ENCODE measurements at places on chromosomes 3 and 15.

DNA sequence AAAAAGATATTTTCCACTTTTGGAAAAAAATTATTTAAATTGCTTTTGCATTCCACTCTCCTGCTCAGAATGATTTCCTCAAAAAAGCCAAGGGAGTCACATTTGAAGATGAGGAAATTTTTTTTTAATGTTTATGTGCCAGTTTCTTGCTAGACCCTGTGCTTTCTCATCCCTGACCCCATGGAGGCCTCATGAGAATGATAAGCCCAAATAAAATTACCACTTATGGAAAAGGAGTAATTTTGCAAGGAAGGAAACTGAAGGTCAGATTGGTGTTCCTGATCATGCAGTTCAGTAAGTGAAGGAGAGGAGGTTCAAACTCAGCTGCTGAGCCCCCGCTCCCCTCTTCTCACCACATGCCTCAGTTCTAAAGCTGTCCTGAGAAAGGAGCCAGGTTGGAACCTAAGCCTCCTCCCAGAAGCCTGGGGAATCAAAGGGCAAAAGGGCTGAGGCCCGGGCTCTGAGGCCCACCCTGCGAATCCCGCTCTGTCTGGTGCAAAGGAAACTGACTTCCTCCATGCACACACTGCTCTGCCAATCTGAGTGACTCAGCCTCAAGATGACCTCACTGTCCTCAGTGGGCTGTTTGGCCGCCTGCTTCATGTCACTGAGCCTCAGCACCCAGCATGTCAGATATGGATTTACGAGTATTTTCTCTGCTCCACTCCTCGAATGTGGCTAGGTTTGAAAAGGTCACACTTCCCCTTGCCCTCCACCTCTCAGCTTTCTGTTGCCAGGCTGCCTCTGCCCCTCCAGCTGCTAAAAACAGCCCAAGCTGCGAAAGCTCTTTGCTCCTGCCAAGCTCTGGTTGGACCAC, 56.9 kb upstream of the FLNB start:
- no peak for DNase-seq

DNA sequence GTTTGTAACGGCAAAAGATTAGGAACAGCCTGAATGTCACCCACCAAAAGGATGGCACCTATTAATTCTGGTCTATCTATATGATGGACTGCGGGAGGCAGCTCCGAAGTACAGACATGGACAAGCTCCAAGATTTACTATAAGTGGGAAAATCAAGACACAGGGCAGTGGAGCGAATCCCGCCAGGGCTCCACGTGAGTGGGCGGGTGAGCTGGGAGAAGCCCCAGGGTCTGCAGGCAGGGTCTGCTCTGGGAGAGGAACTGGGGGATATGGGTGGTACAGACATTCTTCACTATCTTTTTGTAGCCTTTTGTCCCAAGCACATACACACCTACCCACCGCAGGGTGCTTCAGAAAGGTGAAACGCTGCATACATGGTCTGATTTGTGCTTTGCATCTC, 38.2 kb upstream of the SPTBN5 start:
- no peak for DNase-seq

DNA sequence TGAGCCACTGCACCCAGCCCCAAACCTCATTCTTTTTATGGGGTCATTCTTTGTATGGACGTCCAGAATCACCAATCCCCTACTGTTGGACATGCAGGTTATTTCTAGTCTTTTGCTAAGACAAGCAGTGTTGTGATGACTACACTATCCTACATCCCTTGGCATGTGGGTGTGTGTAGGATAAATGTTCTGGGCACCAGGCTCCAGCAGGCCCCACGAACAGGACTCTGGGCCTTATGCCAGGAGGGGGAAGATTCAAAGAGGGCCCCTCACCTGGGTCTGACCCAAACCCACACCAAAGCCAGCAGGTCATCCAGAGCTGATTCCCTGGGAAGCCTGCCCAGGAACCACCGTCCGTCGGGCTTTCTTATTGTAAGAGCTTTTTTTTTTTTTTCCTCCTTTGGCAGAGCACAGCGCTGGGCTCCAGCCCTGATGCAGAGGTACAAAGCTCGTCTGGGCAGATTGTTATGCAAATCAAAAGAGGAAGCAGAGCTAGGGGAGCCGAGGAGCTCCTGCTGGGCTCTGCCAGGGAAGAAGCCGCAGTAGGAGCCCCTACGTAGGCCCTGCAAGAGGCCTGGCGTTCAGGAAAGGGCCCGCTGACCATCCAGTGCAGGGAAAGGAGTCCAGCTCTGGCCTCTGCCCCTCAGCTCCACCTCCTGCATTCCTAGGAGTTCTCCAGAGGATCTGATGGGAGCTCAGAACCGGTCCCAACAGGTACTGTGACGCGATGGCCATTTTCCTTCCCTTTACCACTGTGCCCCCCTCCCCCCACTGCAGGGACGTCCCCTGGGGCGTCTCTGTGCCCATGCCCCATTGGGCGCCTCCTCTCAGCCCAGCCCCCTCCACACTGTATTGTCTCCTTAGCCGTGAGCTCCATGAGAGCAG, 29.0 kb upstream of the FURIN start:
- DNase-seq: no peak

GRCh38 chr15:80163217-80163616, 10.4 kb downstream of the FAH start:
- DNase-seq: no peak

GRCh38 chr3:169161011-169161410, 502.5 kb downstream of the MECOM start:
- DNase-seq: no peak

DNA sequence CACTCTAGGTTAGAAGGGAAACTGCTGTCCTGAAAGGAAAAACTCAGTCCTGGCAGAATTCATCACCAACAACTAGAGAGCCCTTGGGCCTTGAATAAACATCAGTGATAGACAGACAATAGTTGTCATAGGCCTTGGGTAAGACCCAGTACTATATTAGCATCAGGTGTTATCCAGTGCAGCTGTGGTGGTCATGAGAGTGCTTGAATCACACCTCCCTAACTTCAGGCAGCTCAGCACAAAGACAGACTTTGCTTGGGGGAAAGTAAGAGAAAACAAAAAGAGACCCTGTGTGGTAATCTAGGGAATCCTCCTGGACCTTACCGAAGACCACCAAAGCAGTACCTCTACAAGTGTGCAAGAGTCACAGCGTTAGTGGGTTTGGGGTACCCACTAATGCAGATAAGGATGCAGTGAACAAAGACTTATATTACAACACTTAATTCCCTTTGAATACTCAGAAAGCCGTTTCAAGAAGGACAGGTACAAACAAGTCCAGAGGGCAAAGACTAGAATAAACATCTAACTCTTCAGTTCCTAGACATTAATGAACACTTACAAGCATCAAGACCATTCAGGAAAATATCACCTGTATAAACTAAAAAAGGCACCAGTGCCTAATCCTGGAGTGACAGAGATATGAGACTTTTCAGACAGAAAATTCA, 332.3 kb upstream of the EPHA3 start:
- DNase-seq: no peak

- peak; percentile 26 for DNase-seq
These were observed 74.5 kb downstream of the TLE3 start for GRCh38 chr15:70023064-70023768.

- no peak for DNase-seq
These were observed 26.4 kb downstream of the PRKCD start for GRCh38 chr3:53187430-53187829.

- DNase-seq: no peak
These were observed 23.8 kb upstream of the ZNF148 start for GRCh38 chr3:125398952-125399351.

- no peak for DNase-seq
These were observed 88.7 kb upstream of the IQSEC1 start for GRCh38 chr3:13161771-13162535.

DNA sequence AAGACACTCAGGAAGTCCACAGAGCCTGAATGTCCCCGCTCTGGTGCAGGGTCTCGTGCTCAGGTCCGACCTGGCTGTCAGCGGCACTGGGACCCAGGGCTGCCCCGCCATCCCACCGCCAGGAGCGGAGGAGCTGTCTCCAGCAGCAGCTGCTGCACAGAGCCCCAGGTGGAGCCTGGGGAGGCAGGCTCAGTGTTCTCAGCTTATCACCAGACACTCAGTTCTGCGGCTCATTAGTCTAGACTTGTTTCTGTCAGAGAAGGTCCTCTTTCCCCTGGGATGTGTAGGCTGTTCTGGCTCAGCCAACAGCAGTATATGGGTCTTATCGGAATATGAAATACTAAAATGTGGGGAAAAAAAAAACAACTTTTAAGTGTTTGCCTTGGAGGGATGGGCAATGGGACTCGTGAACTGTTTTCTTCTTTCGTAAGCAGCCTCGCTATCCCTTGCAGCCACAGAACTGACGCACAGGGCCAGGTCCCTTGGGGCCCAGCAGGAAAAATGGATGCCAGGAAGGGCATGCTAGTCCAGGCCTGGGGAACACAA, 75.9 kb downstream of the KLF13 start:
- DNase-seq: no peak

DNA sequence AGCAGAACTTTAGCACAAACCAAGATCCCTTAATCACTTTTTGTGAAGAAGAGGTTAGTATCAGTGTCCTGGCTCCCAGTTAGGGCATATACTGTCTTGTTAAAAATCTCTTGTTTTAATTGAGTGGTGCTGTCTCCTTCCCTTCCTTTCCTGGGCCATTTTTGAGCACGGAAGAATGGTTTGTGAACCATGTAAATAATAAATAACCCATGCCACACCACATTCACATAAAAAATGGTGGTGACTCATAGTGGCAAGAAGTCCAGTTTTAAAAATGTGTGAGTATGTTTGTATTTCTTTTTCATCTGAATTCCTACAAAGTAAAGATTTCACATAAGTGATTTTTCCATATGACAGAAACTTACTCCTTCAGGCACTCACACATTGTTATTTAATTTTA, 59.1 kb upstream of the SPRED1 start:
- no peak for DNase-seq

- no peak for DNase-seq
These were observed 538.6 kb downstream of the NR2F2 start for GRCh38 chr15:96869122-96869521.

DNA sequence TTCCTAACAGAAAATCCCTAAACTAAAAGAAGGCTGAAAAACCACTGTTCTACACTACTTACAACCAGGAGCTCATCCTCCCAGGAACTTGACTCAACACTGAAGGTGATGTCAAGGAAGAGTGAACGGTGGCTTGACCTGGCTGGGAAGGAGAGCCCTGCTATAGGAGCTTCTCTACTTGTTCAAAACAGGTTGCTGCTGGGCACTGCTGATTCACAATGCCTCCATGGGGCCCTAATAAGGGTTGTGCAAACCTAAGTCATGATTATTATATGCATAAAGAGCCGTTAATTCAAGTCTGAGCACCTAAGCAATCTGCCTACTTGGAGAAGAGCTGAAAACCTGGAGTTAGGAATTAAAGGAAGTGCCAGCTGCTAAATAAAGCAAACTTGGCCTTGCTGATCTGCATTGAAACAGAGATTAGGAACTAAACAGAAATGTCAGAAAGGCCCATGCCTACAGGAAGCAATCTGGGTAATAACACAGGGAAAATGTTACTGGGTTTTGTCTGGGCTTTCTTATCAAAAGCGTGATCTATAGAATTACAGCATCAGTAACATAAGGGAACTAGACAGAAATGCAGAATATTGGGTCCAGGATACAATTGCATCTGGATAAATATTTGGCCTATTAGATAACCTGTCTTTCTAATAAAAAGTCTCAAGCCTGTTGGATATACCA, 243.2 kb downstream of the NEK10 start:
- no peak for DNase-seq

- DNase-seq: no peak
These were observed 25.1 kb downstream of the FSTL1 start for GRCh38 chr3:120425572-120426250.

DNA sequence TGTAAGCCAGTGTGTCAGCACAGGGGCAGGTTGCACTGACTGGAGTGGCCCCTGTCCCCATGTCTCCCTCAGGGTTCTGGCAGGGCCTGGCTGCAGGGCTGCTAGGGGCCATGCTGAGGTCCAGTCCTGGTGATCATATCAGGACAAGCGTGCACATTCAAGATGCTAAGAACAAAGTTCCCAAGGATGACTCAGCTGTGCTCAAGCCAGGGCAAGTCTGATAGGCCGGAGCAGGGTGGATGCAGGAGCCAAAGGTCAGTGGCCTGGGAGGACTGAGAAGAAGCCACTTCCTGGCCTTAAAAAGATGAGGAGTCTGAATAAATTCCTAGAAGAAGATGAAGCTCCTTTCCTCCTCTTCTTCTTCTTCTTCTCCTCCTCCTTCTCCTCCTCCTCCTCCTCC, 353.2 kb downstream of the AGBL1 start:
- no peak for DNase-seq

DNA sequence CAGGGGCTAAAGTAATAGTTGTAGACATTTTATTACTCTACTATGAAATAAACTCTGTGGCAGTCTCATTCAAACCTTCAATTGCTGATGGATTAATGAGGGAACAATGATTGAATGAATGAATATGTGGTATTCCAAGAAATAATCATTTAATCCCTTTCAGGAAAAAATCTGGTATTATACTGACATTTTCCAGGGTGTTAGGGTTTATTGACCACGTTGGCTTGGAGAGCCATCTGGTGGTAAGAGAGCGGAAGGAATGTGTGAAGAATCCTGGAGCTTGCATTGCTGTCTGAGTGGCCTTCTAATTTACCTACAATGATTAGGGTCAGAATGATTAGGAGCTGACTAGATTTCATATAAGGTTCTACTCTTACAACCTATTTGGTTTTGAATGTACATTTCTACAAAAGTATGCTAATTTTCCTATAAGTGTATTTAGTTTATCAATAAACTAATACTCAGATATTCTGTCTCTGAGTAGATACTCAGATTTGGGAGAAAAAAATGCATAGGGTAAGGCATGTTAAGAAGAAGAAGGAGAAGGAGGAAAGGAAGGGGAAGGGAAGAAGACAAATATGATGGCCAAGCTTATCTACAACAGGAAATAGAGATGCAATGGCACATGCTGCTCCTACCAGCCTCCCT, 249.9 kb downstream of the ROBO1 start:
- DNase-seq: no peak

- no peak for DNase-seq
These were observed 413.9 kb upstream of the MDFIC2 start for GRCh38 chr3:70726096-70726938.

DNA sequence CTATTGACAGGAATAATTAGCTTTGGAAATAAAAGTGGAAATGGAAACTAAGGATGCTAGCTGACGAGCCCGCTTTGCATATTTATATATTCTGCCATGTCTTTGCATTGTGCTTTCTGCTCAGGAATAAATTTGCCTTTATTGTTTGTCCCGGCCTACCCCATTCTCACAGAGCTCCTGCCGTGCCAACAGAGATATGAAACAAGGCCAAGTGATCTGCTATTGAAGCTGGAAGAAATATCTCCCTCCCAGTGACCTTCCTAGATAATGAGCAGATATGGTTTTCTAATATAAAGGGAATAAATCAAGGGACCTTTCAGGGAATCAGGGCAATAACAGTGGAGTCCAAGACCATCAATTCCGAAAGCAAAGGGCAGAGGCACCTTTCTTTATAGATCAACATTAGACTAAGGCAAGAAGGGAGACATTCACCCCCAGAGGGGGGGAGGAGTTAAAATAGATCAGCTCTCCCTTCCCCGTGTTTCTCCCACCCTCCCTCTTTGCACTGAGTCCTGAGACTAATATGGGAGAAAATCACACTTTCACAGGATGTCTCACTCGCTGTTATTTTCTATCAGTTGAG, 664.6 kb downstream of the AGBL1 start:
- no peak for DNase-seq
